ENCODE measurements at places on chromosomes 11 and 22. TPM values are rescaled to one million over a fixed set of nuclear protein-coding genes. Genes with fewer than 3 reads are reported as not detected.
A peak's percentile ranks its signal among the peaks of the same experiment; 100 is the strongest.

Gene FGF19
- not detected for total RNA-seq

Gene SLC15A3
- 4.6 TPM for total RNA-seq

Gene CARD18
- total RNA-seq, result not detected

Gene TMEM218
- total RNA-seq, result 17.9 TPM

DNA sequence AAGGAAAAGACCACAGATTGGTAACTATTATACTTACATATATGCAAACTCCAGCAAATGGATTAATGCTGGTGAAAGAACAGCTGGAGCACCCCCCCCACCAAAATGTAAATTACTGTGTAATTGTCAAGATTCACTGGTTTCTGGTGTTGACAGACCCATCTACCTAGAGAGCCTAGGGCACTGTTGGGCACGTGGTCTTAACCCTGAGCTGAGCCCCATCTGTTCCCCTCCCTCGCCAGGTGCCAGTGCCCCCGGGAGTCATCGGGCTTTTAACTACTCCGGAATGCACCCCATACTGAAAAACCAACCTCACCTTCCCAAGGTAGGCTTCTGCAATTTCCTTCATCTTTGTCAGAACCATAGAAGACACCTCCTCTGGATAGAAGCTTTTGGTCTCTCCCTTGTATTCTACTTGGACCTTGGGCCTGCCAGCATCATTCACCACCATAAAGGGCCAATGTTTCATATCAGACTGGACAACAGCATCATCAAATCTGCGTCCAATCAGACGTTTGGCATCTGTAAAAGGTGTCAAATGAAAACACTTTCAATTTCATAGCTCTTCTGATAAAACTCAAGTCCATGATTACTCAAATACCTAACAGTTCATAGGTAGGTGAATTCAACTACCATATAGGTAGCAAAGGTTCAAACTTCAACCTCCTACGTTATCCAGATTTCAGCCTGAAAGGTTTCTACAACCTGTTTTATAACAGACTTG, 1.5 kb downstream of the HSPA8 start:
- DNase-seq, result peak; percentile 31

DNA sequence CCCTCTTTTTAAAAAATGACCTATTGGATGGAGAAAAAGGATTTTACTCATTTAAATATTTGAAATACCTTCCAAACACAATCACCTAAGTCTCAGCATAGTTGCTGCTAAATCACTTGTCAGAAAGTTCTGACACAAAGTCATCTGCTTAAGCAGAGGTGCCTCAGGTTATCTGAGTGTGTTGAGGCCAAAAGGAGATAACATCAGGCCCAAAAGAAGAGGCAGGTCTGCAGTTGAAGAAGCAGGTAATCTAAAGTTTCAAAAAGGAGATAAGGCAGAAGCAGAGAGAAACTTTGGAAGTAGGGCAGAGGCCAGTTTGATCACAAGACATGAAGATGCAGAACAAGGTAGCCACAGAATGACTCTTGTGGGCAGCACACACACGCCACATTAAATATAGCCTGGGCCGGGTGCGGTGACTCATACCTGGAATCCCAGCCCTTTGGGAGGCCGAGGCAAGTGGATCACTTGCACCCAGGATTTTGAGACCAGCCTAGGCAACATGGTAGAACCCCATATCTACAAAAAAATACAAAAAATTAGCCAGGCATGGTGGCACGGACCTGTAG, 175.7 kb upstream of the API5 start:
- DNase-seq, result no peak

GRCh38 chr22:37634417-37634924, 5.0 kb upstream of the SH3BP1 start:
- DNase-seq, result no peak

- DNase-seq, result no peak
Observed at GRCh38 chr22:28015676-28016601, 96.9 kb upstream of the PITPNB start.

DNA sequence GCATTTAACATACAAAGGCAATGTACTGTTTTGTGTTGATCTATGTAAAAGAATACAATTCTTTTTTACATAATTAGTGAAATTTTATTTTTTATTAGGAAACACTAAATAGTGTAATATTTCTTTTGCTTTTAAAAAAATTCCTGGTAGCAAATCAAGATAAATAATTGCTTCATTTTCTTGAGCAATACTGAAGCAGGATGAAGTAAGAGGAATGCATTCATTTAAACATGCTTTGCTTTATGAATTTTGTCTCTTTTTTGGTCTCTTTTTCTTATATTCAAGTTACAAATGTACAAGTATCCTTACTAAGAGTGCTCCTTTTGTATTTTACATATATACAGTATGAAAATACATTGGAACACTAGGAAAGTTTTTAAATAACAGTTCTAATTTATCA, 144.4 kb upstream of the TEAD1 start:
- DNase-seq, result no peak

- DNase-seq, result no peak
Observed at GRCh38 chr11:9516113-9516512, 55.3 kb downstream of the ZNF143 start.

DNA sequence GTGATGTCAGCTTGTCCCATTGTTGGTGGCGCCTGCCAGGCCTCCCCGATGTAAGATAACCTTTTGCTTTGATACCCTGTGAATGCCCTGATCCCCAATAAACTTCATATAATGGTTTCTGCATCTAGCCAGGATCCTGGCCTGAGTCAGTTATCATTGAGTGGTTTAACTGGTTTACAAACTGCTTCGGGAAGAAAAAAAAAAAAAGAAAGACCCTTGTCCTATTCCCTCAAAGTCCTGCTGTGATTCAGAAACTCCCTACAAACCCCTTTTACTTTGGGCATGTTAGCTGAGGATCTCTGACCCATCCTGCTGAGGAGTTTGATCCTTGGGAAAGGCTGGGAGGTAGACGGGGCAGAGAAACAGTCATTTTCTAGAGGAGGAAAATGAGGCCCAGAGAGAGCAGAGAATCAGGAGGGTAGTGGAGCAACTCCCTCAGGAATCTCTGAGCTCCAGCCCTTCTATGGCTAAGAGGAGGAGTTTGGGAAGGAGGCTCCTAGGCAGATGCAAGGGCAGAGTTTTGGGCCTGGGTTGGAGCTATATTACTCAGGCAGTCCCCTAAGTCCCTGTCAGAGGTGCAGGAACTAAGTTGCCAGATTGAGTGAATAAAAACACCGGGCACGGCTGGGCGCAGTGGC, 5.4 kb upstream of the CYB5R3 start:
- DNase-seq, result no peak

GRCh38 chr11:122159173-122159721, 43.2 kb upstream of the BLID start:
- DNase-seq, result peak; percentile 18
